ENCODE measurements at places on chromosomes 5 and 9. TPM values are rescaled to one million over a fixed set of nuclear protein-coding genes. Genes with fewer than 3 reads are reported as not detected.

DNA sequence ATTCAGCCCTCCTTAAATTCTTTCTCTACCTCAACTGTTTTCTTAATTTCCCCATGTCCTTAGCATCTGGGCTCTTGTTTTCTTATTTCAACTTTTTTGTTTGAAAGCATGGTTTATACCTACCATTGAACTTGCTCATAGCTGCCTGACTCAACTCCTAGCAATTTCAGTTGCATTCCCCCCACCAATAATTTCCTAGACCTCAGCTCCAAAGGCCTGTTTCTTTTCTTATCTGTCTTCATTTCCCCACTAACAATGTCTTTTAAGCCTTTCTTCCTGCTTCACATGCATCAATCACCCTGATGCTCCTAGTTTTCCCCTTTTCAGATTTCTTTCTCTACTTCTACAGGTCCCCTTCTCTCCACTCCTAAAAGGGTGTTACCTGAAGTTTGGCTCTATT is 129.7 kb upstream of the PDE4D start:
- H3K27ac ChIP-seq: no peak overlapping the region
- no peak for DNase-seq
- no peak overlapping the region for H3K4me3 ChIP-seq
- no peaks in the 10 kb centered on the region for H3K4me1 ChIP-seq

DNA sequence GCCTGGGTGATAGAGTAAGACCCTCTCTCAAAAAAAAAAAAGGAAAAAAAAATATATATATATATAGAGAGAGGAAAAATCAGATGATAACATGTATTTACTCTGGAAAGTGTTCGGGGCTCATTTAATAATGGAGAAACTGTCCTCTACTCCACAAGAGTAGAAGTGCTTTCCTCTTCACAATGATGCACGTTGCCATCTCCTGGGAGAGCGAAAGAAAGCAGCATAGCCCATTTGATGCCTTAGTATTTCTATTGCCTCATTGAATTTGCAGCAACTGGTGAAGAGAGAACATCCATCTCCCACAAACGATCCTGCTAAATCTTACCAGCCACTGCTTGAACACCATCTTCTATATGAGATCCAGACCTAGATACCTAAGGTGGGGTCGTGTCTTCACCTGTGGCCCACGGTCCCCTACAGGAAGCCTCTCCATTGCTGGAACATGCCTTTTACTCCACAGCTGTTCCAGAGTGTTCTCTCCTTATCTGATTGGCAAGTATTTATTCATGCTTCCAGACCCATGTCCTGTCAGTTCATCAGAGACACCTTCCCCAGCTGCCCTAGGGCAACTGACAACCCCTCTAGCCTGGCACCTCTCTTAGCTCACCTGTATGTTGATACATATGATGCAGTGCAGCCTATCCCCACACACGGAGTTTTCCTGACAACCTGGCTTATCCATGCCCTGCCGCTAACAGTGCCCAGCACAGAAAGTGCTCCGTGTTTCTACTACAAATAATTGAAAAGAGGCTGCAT is 115.3 kb downstream of the MARCHF11 start:
- H3K36me3 ChIP-seq: no peaks in the 10 kb centered on the region
- H3K4me3 ChIP-seq: no peak overlapping the region
- no peaks in the 10 kb centered on the region for H3K27me3 ChIP-seq

GRCh38 chr5:24923400-24923799 is 278.6 kb upstream of the CDH10 start:
- H3K4me1 ChIP-seq: no peaks in the 10 kb centered on the region
- no peak for DNase-seq
- H3K27ac ChIP-seq: no peak overlapping the region
- H3K27me3 ChIP-seq: no peaks in the 10 kb centered on the region

DNA sequence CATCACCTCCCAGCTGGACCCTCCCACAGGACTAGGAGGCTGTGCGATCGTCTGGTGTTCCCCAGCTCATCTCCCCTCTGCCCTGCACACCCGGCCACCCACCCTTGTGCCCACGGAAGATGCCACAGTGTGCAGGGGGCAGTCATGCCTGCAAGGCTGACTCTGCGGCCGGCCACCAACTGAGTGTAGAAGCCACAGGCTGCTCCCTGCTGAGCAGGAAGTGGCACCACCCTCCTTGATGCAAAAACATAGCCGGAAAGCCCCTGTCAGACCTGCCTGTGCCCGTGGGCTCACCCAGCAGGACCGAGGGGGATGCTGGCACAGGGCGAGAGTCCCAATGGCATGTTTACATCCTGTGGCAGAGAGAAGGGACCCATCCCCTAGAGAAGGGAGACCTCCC is 40.3 kb upstream of the SLC12A7 start:
- H3K27me3 ChIP-seq: peaks cover 49% of the 10 kb centered on the region
- no peak overlapping the region for H3K27ac ChIP-seq
- no peaks in the 10 kb centered on the region for H3K36me3 ChIP-seq
- H3K4me1 ChIP-seq: no peaks in the 10 kb centered on the region
- DNase-seq: no peak

- no peak for DNase-seq
- no peaks in the 10 kb centered on the region for H3K36me3 ChIP-seq
- no peaks in the 10 kb centered on the region for H3K4me1 ChIP-seq
- H3K27me3 ChIP-seq: peaks cover 4% of the 10 kb centered on the region
- no peak overlapping the region for H3K4me3 ChIP-seq
Observed at GRCh38 chr9:130296783-130297055, 31.2 kb downstream of the HMCN2 start.

GRCh38 chr5:98917433-98917832 is 11.4 kb downstream of the CHD1 start:
- no peak overlapping the region for H3K4me3 ChIP-seq
- no peak for DNase-seq
- no peaks in the 10 kb centered on the region for H3K27me3 ChIP-seq
- H3K27ac ChIP-seq: no peak overlapping the region

The ORM1 gene
- polyA plus RNA-seq: 0.21 TPM

DNA sequence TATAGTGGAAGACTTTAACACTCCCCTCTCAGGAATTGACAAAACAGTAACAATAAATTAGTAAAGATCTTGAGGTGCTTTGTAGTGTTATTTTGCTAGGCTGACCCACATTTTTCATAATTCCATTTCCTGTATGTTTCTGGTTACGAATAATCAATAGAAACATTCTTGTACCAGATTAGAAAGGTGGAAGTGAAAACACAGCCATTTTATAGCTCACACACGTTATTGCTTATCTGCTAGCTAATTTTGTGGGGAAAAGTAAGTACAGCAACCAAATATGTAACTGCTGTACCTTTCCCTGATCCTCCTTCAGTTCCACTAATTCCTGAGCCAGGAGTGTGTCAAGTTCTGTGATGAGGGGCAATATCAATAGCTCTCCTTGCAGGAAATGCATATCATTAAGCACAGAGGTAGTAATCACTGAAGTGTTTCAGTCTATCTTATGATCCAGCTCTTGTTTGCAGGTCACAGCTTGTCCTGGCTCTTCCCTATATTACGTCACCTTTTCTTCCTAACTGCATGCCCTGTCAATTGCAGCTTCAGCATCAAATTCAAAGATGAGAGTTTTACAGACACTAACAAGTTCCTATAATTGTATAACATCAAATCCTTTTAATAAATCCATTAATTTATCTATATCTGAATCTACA is 59.4 kb downstream of the MINAR2 start:
- DNase-seq: no peak
- H3K27ac ChIP-seq: no peak overlapping the region
- no peaks in the 10 kb centered on the region for H3K27me3 ChIP-seq
- H3K36me3 ChIP-seq: no peaks in the 10 kb centered on the region
- no peak overlapping the region for H3K4me3 ChIP-seq

The PTGES2 gene
- polyA plus RNA-seq: 134 TPM

The RNF208 gene
- 6.1 TPM for polyA plus RNA-seq

- no peak for DNase-seq
- H3K27me3 ChIP-seq: peaks cover 2% of the 10 kb centered on the region
- peaks cover 36% of the 10 kb centered on the region for H3K4me1 ChIP-seq
- no peaks in the 10 kb centered on the region for H3K36me3 ChIP-seq
Observed at GRCh38 chr9:136806631-136807201, 1.0 kb upstream of the RABL6 start.

The MYOT gene
- polyA plus RNA-seq: 94.2 TPM

DNA sequence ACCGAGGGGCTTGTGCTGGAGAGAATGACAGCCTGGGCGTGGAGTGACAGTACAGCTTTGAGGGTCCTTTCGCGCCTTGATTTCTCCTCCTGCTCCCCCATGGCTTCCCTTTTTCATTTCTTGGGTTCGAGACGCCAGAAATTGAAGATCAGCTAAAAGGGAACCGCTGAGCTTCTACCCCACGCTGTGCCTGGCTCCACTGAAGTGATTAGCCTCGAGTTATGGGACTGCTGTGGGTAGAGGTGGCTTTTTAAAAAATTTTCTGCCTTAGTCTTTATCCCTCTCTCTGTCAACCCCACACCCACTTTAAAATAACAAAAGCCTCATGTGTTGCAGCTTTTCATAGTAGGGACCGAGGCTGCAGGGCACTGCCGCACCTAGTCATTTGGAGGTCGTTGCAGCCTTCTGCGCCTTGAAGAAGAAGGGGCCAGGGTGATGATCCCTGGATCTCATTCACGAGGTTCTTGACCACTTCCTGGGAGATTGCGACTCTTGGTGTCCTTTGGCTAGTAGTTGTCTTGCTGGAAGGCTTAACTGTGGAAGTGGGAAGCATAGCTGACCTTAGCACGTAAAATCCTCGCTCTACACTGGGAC is 603 bp downstream of the PPIP5K2 start:
- no peaks in the 10 kb centered on the region for H3K36me3 ChIP-seq
- H3K27me3 ChIP-seq: no peaks in the 10 kb centered on the region
- peaks cover 38% of the 10 kb centered on the region for H3K4me1 ChIP-seq
- no peak for DNase-seq
- H3K4me3 ChIP-seq: peak overlapping the region; percentile 89
- H3K27ac ChIP-seq: peak overlapping the region; percentile 92

The NEUROG1 gene
- not detected for polyA plus RNA-seq

DNA sequence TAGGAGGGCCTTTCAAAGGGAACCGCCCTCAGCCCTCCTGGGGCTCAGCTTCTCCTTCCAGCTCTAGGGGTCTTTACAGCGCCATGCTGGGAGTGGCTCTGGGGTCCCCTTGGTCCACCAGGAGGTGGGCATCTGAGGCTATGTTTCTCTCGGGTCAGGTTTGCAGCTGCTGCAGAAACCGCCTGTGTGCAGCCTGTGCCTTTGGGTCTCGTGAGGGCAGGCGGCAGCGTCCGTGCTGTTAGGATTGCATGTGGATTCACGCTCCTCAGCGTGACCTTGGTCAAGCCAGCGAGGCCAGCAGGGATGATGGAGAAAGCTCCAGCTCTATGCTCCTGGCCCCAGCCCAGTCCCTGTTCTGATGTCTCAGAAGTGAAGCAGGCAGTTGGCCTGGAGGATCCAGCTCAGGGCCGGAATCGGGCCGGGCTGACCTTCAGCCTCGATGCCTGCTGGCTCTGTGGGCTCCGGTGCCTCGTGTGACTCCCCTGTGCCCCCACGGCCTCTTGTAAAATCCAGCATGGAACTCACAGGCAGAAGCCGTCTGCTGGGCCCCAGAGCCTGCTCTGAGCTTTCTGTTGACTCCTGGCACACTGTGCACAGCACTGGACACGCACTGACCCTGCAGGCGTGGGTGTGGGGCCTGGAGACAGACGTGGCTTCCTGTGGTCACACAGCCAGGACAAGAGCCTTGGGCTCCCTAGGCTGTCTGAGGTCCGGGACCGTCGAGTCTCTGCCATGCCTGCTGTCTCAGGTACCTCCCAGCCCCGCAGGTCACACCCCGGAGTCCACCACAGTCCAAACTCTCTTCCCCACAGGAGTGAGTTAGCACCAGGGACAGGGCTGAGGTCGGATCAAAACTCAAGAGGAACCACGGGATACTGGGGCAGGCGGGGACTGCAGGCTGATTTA is 54.3 kb downstream of the TRIP13 start:
- peak; percentile 48 for DNase-seq
- no peak overlapping the region for H3K27ac ChIP-seq
- H3K4me1 ChIP-seq: no peaks in the 10 kb centered on the region

The CYFIP2 gene
- 0.61 TPM for polyA plus RNA-seq

DNA sequence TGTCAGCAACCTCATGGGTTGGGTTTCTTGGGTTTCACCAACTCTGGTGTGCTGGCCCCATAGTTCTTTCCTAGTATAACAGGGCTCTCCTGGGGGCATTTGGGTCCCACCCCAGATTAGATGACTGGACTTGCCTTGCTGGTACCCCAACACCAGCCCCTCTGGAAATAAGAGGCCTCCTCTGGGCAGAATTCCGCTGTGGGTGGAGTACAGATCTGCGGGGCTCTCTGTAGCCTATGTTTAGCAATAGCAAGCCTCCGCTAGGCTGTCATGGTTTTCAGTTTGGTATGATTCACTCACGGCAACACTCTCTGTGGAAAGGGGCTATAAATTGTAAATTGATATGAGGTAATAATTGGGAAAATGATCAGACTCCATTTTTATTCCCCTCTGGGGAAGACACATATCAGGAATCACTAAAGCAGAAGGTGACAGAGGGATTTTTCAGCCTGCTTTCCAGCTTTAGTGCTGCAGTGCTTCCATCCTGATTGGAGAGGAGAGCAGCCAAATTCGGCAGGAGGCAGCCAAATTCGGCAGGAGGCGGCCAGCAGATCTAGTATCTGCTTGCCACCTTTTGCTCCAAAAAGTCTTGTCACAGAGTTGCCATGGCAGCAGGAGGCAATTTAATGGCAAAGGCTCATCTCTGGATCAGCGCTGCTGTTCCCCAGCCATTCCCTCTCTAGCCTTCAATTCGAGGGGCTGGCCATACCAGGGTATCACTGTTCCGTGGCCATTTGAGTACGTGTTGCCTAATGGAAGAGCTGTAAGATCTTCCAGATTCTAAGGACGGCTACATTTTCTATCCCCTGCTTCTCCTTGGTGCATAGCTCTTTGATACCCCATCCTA is 84.6 kb downstream of the SLC44A1 start:
- peaks cover 14% of the 10 kb centered on the region for H3K4me1 ChIP-seq
- H3K27ac ChIP-seq: no peak overlapping the region
- no peaks in the 10 kb centered on the region for H3K36me3 ChIP-seq
- DNase-seq: peak; percentile 21

DNA sequence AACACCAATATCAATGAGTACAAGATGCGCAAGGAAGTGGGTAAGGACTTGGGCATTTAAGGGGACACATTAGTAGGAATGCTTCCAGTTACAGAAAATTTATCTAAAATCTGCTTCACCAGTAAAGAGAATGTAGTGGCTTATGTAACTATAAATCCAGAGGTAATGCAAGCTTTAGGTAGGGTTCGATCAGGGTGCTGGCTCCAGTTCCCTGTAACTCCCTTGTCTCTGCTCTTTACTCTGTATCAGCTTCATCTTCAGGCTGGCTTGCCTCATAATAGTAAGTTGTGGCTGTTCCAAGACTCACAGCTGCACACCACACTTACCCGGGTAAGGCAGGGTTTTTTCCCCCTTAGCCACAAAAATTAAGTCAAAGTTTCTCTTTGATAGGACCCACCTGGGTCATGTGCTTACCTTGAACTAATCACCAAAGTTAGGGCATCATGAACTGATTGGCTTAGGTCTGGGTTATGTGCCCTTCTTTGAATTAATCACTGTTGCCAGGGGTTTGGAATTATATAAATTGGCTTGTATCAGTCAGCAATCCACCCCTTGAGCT is 35.5 kb downstream of the ARHGEF37 start:
- no peak overlapping the region for H3K27ac ChIP-seq
- peaks cover 24% of the 10 kb centered on the region for H3K4me1 ChIP-seq
- DNase-seq: no peak
- H3K36me3 ChIP-seq: no peaks in the 10 kb centered on the region
- H3K27me3 ChIP-seq: no peaks in the 10 kb centered on the region

GRCh38 chr5:150046031-150046430 is 40.3 kb downstream of the CSF1R start:
- H3K4me1 ChIP-seq: peaks cover 32% of the 10 kb centered on the region
- H3K36me3 ChIP-seq: peaks cover 97% of the 10 kb centered on the region
- no peak overlapping the region for H3K27ac ChIP-seq

GRCh38 chr5:133229931-133230664 is 178.3 kb downstream of the HSPA4 start:
- no peak for DNase-seq
- H3K4me1 ChIP-seq: peaks cover 7% of the 10 kb centered on the region
- H3K4me3 ChIP-seq: no peak overlapping the region
- H3K27me3 ChIP-seq: no peaks in the 10 kb centered on the region
- no peaks in the 10 kb centered on the region for H3K36me3 ChIP-seq

The ZNF618 gene
- 0.40 TPM for polyA plus RNA-seq

All from psoas muscle (tissue), 8 donors.